GM12864 (cell line): ENCODE measurements at places on chromosomes 5 and 9.

- no peak for DNase-seq
Observed at GRCh38 chr5:62627121-62627520, 48.5 kb downstream of the LRRC70 start.

DNA sequence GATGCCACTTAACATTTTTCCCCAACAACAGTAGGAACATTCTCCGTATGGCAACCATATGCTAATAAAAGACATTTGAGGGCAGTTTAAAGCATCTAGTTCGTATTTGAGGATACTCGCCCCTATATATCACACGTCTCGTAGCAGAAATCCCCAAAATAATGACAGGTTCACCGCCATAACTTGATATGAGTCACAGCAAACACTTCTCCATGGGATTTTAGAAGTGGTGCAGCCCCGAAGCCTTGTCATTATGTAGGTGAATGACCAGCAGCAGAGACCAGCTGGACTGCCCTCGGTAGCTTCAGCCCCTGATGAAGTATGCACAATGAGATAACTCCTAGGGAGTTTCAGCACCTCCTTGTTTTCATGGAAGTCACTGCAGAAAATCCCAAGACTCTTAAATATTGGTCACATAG lies 2.0 kb downstream of the CTNND2 start:
- no peak for DNase-seq

GRCh38 chr9:109097146-109097545 lies 22.6 kb downstream of the TMEM245 start:
- no peak for DNase-seq

GRCh38 chr5:33489481-33490067 lies 48.8 kb downstream of the TARS1 start:
- no peak for DNase-seq

- no peak for DNase-seq
Observed at GRCh38 chr9:6498982-6499381, 86.0 kb downstream of the UHRF2 start.

DNA sequence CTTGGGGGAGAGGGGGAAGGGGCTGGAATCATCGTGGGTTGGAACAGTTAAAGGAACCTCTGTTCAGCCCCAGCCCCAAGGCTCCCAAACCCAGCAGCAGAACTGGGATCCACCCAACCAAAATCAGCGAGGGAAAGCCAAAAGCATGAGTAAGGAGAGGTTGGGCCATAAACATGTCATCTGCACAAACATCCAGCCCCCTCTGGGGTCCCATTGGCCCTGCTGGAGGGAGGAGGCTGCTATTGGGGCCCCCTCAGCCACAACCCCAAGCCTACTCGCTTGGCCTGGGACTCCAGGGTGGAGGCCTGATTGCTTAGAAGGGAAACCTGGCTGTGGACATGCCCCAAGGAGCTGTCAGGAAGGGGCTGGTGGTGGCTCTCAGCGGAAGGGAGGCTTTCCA lies 154.9 kb downstream of the FGF18 start:
- no peak for DNase-seq

GRCh38 chr9:98491828-98492227 lies 216.9 kb downstream of the GABBR2 start:
- no peak for DNase-seq

DNA sequence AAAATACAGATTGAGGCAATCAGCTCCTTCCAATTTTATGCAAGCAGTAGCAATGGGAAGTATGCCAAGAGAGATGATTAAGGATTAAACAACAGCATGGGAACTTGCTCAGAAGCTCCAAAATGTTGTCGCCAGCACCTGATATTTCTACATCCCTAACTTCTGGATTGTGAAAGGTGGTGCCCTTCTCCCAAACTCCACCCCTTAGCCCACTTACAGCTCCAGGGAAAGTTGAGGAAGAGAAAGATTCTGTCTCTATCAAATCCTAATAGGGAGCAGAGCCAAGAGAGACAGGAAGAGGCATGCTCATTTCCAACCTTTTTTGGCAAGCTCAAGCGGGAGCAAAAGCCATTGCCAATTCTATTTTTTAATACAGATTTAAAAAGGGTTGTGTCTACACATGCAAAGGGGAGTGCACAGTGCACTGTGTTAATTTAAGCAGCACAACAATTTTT lies 92.4 kb upstream of the NR3C1 start:
- DNase-seq = no peak

- DNase-seq = no peak
Observed at GRCh38 chr5:130402906-130403305, 498.6 kb downstream of the CHSY3 start.

DNA sequence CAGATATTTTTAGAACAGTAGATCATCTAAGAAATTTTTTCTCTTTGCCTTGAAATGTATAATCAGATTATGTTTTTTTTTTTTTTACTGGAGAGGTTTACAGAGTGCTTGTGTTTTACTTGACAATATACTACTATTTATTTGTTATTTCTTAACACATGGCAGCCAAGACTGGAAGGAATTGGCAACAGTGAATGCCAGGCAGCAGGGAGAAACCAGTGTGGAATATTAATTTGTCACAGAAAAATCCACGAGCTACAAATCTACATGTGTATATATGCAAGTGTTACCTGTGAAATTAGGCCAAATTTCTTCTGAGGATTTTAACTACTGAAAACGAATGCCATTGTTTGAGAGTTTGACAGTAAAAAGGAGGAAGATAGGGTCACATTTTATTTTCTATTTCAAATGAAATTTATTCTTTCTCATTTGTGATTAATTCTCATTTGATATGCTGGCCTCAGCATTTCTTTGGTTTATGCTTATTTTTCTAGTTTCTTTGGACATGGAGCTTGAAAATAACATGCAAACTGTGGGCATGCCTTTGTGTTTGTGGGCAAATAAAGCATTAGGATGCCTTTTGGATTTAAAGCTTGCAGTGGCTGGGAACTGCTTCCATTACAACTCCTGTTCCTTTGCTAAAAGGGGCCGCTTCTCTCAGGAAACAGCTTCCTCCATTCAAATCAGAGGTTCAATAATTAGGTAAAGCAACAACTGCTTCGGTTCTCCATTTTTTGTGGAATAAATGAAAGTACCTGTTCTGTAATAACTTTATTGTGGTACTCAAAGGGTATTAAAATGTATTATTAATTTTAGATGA lies 39.0 kb upstream of the ZFYVE16 start:
- no peak for DNase-seq

- no peak for DNase-seq
Observed at GRCh38 chr5:13640270-13640669, 304.2 kb downstream of the DNAH5 start.

DNA sequence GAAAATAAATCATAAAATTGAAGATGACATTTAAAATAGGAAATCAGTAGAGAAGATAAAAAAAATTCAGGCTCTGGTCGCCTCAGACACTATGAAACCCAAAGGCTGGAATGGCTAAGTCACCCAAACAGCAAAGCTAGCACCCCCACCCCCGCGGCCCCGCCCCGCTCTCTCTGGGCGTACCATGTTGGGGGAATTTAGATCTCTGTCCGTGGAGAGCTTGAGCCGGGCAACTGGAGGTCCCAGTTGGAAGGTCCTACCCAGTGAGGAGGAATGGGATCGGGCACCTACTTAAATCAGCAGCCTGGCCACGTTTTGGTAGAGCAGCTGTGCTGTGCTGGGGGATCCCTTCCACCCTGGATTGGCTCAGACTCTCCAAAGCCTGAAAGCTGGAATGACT lies 150.6 kb upstream of the ANKRD55 start:
- no peak for DNase-seq

DNA sequence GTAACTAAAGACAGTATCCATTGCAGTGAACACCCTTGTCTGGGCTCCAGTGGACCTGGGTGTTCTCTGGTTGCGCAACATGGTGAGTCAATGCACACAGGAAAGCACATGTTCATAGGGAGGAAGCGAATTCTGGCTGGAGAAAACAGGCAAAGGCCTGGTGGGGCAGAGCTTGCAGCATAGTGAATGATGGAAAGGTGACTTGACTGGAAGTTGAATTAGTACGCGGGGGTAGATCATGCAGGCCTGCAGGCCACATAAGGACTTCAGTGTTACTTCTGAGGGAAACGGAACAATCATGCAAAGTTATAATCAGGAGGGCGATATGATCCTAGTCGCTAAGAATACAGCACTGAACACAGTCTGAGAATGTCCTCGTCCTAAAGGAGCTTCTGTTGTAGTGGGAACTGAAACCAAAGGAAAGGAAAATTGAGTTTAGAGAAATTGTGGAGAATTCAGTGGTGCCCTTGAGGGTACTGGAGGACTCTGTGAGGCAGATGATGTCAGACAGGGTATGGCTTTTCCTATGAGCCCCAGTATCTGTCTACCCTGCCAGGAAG lies 71.9 kb upstream of the RANBP3L start:
- DNase-seq = no peak

DNA sequence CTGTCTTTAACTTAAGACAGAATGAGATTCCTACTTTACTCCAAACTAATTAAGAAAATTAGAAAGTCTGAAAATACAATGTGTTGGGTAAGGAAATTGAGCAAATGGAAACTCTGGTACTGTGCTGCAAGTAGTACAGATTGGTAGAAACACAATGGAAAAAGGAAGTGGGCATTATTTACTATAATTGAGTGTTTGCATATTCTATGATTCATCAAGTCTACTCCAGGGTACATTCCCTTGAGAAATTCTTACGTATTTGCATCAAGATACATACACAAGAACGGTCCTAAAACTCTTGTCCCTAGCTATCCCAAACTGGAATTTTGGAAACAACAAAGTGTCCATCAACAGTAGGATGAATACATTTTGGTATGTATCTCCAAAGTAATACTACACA lies 123.5 kb upstream of the TARS1 start:
- DNase-seq = no peak

DNA sequence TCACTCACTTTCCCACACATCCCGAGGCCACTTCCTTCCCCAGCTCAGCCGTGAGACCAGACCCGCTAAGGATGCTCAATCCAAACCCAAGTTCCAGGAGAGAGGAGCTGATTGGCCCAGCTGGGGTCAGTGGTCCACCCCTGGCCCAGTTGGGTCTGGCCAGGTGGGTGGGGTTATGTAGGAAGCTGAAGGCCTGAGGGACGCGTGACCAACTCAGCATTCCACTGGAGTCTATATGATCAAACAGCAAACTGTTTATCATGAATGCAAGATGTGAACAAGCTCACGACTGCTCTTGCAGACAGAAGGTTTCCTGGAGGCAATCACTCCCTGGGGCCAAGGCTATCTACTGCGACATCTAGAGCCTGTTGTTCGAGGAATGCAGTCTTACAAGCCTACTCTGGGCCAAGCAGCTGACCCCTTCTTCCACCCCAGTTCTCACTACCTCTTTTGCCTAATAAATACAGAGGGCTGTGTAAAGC lies 4.9 kb upstream of the RAPGEF1 start:
- DNase-seq = no peak

DNA sequence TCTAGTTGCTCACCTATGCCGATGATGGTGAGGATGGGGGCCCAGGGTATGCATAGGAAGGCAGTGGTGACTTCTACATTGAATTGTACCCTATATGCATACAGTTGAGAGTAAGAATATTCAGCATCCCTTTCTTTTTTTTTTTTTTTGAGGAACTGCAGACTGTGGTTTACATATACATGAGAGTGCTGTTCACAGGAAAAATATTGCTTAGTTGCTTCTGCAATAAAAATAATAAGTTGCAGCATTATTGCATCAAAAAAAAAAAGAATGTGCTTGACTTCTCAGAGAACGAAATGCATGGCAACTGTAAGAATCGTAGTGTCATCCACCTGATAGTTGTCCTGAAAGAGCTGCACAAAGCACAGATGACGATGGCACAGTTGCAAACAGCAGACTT lies 52.8 kb downstream of the PTCD2 start:
- DNase-seq = no peak

GRCh38 chr9:133770076-133770777 lies 32.1 kb upstream of the SARDH start:
- DNase-seq = no peak

- no peak for DNase-seq
Observed at GRCh38 chr5:36365896-36366295, 64.2 kb upstream of the RANBP3L start.

DNA sequence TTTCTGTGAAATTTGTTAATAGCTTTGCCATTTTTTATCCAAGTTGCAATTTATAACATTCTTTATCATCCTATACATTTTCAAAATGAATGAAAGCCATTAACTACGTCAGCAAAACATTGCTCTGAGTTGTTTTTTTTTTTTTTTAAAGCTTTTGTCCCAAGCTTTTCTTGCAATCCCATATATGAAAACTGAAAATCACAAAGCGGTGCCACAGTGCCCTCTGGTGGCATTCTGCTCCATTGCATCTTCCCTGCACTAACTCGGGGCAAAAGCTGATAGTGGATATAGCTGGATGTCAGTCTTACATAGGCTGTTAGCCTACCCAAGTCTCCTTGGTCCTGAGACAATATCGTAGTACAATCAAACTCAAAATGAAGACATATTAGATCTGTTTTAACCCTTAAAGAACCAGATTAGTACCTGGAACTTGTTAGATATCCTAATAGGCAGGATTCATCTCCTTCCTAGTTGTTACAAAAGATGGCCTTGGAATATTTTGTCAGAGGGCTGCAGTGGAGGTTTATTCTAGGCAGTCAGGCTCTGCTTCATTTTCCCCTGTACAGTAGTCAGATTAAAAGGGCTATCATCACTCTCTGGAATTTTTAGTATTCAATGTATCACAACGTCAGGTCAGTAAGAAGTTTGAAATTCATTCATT lies 669.9 kb downstream of the PTPRD start:
- DNase-seq = no peak

GRCh38 chr9:127777368-127777980 lies 992 bp downstream of the SH2D3C start:
- DNase-seq = no peak

GRCh38 chr9:124657516-124657915 lies 113.6 kb downstream of the NR6A1 start:
- no peak for DNase-seq

- no peak for DNase-seq
Observed at GRCh38 chr5:1100664-1101574, 10.9 kb downstream of the SLC12A7 start.

DNA sequence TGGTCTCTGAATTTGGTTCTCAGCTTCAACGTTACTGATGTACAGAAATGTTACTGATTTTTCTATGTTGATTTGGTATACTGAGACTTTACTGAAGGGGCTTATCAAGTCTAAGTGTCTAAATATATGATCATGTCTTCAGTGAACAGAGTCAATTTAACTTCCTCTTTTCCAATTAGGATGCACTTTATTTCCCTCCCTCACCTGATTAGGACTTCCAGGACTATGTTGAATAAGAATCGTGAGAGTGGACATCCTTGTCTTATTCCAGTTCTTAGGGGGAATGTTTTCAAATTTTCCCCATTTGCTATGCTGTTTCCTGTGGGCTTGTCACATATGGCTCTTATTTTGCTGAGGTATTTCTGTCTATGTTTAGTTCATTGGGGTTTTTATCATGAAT lies 349.5 kb downstream of the PRR16 start:
- no peak for DNase-seq
